ENCODE measurements at places on chromosomes 11 and 22.

DNA sequence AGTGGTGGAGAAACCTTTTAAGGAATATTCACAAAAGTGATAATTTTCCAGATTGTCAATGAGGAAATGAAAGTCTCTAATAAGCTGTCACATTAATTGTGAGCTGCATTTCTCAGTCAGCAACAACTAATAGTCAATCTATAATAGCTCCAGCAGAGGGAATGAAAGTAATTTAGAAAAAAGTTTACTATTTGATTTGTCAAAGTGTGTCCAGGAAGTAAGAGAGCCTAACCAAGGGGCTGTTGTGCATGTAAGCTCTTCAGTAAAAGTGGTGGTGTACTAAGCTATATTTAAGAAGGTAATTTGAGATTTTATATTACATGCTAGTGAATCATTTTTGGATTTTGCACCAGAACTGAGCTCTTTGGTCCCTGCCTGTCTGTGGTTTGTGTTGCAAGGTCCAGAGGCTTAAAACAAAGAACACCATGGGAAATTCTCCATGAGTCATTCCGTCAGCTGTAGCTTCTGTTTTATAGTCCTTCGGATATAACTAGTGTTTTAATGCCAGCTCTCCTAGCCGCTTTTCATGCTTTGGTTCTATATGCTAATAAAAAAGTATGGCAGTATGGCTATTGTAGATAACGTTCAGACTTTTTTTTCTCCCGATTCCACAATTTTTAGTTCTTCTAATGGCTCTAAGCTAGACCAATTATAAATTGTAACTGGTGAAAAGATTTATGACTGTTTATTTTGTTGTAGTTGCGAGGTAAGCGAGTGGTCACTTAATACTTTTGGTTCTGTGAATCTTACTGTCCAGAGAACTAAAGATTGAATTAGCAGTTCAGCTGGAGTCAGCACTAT, 64.6 kb downstream of the ARHGEF12 start:
- no peak for DNase-seq

GRCh38 chr11:74687237-74688023, 43.8 kb downstream of the CHRDL2 start:
- no peak for DNase-seq

DNA sequence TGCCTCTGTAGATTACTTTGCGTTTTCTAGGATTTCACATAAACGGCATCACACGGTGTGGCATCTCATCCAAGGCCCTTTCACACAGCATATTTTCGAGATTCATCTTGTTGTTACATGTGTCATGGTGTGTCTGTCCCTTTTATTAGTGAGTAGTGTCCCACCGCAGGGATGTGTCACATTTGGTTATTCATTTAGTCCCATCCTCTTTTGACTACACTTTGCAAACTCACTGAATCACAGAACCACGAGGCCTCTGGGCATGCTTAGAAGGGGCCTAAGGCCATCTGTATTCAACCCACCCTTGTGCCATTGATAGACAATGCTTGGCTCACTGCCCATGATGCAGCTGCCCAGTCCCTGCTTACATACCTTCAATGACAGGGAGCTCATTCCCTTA, 4.2 kb upstream of the RAC2 start:
- no peak for DNase-seq

GRCh38 chr11:33742249-33742851, 6.1 kb upstream of the CD59 start:
- no peak for DNase-seq

- no peak for DNase-seq
Observed at GRCh38 chr11:131601586-131601985, 231.2 kb downstream of the NTM start.

GRCh38 chr11:92642177-92642931, 327.1 kb upstream of the MTNR1B start:
- DNase-seq: no peak

DNA sequence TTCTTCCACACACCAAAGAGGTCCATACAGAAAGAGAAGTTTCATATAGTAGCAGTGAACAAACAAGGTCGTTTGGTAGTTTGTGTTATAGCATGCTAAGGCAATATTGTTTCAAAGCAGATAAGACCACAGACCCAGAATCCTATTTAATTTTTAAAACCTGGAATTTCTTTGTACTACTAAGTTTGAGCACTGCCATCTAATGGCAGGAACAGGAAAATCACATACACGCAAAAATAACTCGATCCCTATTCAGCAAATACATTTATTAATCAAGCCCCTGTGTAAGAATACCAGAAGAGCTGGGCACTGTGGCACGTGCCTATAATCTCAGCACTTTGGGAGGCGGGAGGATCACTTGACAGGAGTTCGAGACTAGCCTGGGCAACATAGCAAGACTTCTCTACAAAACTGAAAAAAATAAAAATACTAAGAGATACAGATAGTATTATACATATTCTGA, 2.9 kb upstream of the BTBD10 start:
- DNase-seq: no peak

GRCh38 chr11:116282481-116282880, 490.3 kb downstream of the BUD13 start:
- no peak for DNase-seq

- DNase-seq: no peak
Observed at GRCh38 chr11:73426219-73426850, 50.1 kb downstream of the RELT start.

DNA sequence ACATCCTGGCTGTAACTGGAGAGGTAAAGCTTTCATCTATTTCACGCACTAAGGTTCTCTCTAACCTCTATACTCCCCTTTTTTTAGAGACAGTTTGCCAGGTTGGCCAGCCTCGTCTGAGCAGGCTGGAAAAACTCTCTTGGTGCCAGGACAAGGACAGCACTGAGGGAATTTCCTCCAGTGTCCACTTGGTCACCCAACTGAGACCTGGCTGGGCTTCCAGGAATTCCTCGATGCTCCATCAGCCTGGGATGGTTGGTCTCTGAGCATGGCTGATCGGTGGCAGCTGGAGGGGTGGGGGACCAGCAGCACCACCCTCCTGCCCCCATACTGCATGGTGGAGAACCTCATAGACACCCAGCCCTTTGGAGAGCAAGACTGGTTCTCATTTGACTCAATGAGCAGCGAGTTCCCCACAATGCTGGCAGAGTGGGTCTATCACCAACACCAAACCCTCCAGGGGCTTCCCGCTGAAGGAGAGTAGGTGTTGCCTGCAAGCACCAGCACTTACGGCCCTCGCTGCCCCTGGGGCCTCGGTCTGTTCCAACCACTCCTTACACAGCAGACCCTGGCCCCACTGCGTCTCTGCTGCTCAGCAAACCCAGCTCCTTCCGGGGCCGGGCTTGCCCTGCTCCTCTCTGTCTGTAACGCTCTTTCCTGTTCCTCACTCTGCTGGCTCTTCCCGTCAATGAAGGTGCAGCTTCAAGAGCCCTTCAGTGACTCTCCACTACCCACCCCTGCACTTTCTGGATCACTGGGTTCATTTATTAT, 122.2 kb downstream of the ST3GAL4 start:
- DNase-seq: no peak

GRCh38 chr22:30664798-30665197, 2.9 kb downstream of the DUSP18 start:
- DNase-seq: no peak

- no peak for DNase-seq
Observed at GRCh38 chr11:133712051-133712560, 133.2 kb downstream of the SPATA19 start.

GRCh38 chr11:11074686-11075335, 217.0 kb upstream of the ZBED5 start:
- no peak for DNase-seq

GRCh38 chr11:134272381-134273316, 3.5 kb upstream of the GLB1L3 start:
- DNase-seq: no peak

- DNase-seq: peak; percentile 50
Observed at GRCh38 chr11:72578566-72578965, 95.7 kb downstream of the PDE2A start.

GRCh38 chr11:86551288-86552092, 120.9 kb downstream of the ME3 start:
- DNase-seq: no peak

GRCh38 chr11:102323542-102324251, 6.4 kb downstream of the BIRC3 start:
- DNase-seq: no peak

- no peak for DNase-seq
Observed at GRCh38 chr11:134405841-134406240, 6.2 kb downstream of the B3GAT1 start.

- DNase-seq: no peak
Observed at GRCh38 chr11:96178887-96179279, 164.1 kb downstream of the MAML2 start.

- no peak for DNase-seq
Observed at GRCh38 chr11:128763224-128763623, 69.4 kb downstream of the FLI1 start.

- no peak for DNase-seq
Observed at GRCh38 chr11:19846654-19847305, 134.1 kb downstream of the NAV2 start.

- no peak for DNase-seq
Observed at GRCh38 chr11:64663656-64664055, 59.3 kb downstream of the NRXN2 start.

DNA sequence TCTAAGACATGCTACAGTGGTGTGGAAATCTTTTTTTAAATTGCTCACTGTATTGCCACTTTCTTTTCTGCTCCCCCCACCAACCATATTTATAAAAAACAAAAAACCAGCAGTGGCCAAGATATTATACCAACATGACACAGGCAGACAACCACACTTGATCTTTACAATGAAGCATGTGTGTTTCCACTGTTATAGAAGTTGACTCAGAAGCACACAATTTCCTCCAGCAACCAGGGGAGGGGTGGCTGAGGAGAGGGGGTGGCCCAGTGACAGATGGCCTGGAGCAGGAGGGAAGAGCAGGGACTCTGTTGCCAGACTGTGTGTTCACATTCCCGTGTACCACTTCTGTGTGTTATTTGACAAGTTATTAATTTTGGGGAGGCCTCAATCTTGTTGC, 14.8 kb downstream of the CD59 start:
- DNase-seq: no peak

DNA sequence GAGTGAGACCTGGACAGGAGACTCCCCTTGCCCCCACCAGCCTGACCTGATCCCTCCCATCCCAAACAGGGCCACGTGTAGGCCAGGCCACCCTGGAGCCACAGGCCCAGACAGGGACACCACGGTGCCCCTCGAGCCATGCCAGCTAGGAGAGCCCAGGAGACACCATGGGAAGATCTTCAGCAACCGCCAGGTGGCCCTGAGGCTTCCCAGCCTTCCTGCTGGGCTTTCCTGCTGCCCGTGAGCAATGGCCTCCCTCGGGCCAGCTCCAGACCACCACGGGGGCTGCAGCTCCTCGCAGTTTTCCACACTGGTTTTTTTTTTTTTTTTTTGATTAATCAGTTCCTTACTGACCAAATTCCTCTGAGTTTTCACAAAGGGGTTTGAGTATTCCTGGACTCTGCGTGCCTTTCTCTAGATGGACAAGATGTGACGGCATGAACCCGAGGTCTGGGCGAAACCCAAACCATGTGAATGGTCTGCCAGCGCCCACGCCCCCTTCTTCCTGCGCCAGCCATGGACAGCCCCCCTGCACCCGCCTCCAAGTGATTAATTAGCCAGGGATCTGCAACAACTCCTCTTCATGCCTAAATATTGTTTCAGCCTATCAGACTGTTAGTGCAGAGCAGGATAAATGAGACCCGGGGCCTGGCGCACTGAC, 40.9 kb downstream of the TBX1 start:
- no peak for DNase-seq

- DNase-seq: no peak
Observed at GRCh38 chr11:111423250-111423615, 44.2 kb upstream of the POU2AF1 start.

GRCh38 chr11:74574563-74574962, 17.8 kb upstream of the POLD3 start:
- DNase-seq: no peak

DNA sequence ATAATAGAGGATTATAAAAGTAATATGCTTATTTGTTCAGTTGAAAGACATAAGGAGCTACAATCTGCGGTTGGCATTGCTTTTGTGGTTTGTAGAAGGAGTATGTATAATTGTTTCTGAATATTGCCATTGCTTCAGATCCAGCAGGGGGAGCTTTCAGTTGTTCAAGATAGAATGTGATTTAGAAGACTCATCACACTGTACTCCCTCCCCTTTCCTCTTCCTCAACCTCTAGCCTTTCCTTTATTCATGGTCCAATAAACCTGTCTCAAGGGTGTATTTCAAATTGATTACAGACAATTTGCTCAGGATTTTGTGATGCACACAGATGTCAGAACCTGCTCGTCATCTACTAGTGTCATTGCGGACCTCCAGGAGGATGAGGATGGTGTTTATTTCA, 9.8 kb downstream of the PRMT3 start:
- DNase-seq: no peak

DNA sequence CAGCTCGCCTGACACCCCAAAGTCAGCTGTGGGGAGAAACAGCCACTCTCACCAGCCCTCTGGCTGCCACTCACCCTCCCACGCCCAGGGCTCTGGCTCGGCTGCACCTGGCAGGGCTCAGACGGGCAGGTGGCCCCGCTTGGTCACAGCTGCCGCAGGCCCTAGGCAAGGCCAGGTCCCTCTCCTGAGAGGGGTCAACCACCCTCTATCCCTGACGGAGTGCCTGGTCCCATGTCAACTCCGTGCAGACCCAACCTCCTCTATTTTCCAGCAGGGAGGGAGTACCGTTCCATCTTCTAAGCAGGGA, 1.9 kb downstream of the MAP4K2 start:
- DNase-seq: no peak

DNA sequence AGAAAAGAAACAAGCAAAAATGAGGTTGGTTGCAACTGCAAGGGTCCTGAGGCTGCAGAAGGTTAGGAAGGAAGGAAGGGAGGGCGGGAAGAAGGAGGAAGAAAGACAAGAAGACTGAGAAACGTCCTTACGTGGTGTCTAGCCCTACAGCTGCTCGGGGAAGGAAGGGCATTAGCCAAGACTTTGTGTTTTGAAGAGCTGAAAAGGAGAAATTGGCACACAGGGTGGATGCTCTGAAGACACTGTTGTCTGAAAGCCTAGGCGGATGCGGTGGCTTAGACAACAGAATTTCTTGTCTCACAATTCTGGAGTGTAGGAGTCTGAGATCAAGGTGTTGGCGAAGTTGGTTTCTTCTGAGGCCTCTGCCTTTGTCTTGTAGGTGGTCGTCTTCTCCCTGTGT, 60.7 kb downstream of the MCM5 start:
- no peak for DNase-seq
